ENCODE measurements at places on chromosomes 11 and 22.

- no peak for DNase-seq
Measured at GRCh38 chr11:8828580-8829361, 82.2 kb upstream of the AKIP1 start.

DNA sequence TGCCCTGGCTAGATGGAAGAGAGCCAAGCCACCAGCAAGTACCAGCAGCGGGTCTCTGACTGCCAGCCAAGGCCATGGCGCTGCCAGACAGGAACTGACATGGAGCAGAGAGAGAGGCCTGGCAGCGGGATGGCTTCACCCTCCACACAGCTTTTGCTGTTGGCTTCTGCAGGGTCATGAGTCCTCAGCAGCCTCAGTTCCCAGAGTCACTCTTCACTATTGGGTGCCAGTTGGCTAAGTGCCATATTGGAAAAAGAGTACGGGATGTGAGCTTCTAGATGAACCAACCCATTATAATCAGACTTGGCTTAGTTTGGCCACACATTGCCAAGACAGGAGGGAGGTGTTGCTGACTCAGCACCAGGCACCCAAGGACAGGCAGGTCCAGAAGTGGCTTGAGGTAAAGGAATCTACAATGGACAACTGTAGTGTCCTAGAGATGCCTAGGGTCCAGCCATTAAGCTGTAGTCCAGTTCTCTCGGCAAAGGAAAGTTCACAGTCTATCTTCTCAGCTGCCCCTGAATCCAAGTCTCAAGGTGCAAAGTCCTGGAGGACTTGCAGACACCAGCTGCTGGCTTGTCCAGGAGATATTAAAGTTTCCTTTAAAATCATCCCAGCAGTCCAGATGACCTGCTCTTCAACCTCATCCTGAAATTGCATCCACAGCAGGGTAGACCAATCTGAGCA lies 40.7 kb upstream of the POU2AF1 start:
- peak; percentile 9 for DNase-seq

DNA sequence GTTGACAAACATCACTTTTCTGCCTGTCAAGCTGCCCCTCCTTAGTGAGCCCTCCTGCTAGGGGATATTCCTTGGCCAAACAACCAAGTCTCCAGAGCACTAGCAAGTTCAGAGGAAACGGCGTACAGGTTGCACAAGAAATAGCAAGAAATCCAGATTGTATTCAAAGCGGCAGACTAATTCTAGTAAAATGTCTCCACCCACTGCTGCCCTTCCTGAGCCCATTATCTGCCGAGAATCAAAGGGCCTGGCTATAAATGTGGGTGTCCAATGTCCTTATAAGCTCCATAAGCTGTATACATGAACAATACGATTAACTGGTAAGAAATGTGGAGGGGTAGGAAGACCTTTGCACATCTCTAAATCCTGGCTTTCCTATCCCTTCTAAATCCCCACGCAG lies 44.0 kb upstream of the AKIP1 start:
- no peak for DNase-seq

GRCh38 chr11:69195824-69196782 lies 40.4 kb downstream of the SMIM38 start:
- DNase-seq = no peak

DNA sequence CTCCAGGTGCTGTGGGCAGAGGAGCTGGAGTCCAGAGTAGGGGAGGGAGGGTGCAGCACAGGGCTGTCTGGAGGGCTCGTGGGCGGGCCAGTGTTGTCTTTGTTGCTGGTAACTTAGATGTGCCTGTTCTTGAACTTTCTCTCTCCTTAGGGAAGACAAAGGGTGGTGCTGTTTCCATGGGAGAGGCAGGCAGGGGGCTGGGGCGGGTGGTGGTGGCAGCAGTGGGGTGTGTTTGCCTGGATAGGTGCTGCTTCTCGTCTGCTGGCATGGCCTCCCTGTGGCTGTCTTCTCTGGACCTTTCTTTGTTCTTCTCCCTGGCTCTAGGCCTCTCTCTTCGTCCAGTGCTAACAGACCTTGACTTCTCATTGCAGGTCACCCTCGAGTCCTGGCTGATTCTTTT lies 8.5 kb downstream of the SIDT2 start:
- no peak for DNase-seq

- DNase-seq = no peak
Measured at GRCh38 chr11:29022676-29023075, 914.5 kb downstream of the METTL15 start.

DNA sequence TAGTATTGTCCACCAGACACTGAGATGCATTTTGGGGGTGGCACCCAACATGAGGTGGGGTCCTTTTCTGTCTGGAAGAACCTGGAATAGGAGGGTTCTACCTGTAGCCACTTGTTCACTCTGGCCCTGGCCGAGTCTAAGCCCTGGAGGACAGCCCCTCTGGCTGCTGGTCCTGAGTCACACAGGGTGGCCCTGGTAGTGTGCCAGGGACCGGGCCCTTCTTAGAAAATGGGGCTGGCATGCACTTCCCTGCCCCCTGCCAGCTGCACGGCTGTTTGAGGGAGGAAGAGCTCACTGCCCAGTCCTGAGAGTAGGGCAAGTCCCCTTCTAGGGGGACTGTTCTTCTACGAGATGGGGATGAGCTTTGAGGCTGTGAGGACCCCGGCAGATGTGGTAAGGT lies 2.2 kb downstream of the PLCB3 start:
- no peak for DNase-seq

GRCh38 chr22:43541022-43541421 lies 129.2 kb downstream of the MPPED1 start:
- no peak for DNase-seq

DNA sequence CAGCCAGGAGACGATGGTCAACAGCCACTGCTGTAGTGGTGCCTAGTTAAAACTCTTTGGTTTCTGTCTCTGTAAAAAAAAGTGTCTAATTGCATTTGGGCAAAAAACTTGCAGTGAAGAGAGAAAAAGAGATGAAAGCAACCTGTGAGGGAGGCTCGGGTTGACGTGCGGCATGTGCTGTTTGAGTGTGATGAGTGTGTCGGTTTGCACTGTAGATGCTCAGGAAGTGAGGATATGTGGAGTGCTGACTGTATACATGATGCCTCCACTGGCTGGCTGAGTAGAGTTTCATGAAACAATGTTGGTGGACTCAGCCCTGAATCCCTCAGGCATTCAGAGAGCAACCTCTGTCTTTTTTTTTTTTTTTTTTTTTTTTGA lies 4.3 kb upstream of the DGCR6L start:
- no peak for DNase-seq

DNA sequence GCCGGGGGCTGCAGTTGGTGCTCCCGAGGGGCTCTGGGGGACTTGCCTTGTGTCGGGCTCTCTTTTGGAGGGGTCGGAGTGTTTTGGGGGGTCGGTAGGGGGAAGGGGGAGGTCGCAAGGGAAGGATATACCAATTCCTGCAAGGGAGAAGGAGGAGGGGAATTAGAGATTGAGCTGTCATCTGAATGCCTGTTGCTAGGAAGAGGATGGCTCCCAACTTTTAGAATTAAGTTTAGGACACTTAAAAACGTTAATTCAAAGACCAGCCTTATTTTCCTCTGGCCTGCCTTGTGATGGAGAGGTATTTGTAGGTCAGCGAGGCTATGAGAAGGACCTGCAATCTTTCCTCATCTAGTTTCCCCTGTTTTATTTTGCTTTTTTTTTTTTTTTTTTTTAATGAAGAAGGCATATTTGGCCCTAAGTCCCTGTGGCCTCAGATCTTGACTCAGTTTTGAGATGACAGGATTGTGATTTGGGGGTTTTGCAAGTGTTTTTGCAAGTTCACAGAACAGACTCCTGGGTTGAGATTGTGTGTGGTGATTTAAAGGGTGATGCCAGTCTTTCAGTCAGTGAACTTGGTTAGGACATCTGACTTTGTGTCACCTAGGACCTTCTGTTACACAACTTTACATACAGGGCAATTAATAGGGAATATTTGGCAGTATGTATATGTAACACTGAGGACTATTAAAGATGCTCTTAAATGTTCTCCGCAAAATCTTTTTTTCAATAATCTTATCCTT lies 672 bp downstream of the TMEM135 start:
- DNase-seq = no peak

GRCh38 chr22:21591695-21592094 lies 24.2 kb downstream of the UBE2L3 start:
- no peak for DNase-seq

DNA sequence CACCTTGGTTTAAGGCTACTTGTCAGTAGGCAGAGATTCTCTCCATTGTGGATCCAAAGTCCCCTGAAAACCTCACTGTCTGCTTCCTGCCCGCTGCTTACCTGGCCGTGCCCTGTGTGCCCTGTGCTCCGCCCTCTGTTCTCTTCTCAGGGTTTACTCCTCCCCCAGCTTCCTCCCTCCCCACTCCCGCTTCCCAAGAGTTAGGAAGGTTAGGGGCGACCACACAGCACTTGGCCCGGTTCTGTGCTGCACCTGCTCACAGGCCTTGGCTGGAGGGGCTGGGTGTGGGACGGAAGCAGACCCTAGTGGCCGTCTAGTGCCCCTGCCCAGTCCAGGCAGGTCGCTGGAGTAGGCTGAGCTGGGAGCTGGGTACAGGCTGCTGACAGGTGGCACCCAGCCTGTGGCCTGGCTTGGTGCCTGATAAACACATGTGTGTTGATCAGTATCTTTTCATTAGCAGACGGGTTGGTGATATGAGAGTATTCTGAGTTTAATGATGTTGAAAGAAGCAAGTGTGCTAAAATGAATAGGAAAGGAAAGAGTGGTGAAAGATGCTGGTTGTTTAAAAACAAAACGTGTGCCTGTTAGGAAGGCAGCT lies 40.5 kb downstream of the GRAMD4 start:
- DNase-seq = no peak

- DNase-seq = no peak
Measured at GRCh38 chr11:105399511-105399910, 210.4 kb upstream of the GRIA4 start.

DNA sequence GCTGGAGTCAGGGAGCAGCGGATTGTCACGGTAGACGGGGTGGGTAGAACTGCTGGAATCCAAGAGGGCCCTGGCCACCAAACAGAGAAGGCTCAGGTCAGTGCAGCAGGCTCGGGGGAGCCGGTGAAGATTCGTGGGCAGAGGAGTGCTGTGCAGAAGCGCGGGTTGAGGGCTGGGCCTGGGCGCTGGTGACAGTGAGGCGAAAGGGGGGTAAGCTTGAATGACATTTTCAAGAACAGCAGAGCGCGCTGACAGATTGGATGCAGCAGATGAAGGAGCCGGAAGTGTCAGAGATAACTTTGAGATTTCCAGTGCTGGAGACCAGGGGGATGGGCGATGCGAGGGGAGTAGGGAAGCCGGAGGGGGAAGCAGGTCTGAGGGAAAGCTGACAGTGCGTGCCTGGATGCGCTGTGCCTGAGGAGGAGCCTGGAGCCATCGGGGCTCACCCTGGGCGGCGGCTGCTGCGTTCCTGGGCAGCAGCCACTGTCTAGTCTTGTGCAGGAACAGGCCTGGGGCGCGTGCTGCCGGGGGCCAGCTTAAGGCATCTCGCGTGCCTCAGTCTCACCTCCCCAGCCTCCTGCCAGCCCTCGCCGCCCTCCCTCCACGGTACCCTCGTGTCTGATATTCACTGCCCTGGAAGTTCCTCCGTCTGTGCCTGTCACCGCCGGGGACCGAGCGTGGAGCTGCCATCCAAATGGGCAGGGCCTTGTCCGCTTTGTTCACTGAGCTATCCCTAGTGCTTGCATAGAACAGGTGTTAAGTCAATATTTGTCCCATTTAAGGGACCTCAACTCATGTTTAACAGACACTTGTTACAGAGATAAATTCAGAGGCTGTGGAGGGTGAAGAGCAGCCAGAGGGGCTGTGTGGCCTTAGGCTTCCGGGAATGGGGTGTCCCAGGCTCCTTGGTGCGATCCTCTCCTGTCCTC lies 5.2 kb downstream of the GRIK4 start:
- no peak for DNase-seq

Data from C1 segment of cervical spinal cord (tissue), 14 donors.